ENCODE measurements at places on chromosomes 6 and 20. TPM values are rescaled to one million over a fixed set of nuclear protein-coding genes. Genes with fewer than 3 reads are reported as not detected.
A peak's percentile ranks its signal among the peaks of the same experiment; 100 is the strongest.

- DNase-seq = peak; percentile 26
These were observed 1.8 kb downstream of the HSPA12B start for GRCh38 chr20:3734111-3734843.

DNA sequence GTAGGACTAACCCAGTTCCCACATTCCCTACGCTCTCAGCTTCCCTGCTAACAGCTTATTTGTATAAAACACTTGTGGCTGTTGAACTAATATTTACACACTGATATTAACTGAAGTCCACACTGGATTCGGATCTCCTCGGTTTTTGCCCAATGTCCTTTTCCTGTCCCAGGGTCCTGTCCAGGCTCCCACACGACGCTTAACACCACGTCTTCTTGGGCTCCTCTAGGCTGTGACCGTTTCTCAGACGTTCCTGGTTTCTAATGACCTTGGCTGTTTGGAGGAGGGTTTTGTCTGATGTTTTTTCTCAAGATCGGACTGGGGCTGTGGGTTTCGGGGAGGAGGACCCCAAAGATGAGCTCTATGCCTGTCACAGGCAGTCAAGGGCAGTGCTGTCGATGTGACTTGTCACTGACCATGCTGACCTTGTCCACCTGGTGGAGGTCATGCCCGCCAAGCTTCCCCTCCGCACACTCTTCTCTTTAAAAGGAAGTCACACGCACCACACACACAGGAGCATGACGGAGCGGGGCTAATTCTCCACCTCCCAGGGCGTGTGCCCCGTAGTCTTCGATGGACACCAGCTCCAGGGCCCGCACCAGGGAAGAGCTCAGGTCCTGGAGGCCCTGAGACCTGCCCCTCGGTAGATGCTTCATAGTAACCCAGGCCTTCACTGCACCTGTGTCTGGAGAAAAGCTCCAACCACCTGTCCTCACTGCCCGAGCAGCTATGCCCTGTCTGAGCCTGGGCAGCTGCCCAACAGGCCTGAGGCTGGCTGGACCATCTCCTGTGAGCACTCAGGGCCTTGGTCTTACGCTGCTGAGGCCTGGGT lies 72.0 kb downstream of the TTLL2 start:
- no peak for DNase-seq

- DNase-seq = no peak
These were observed 1.5 kb downstream of the TAF4 start for GRCh38 chr20:62063981-62064769.

SIRPB2 gene
- not detected for total RNA-seq

PLA2G7 gene
- not detected for total RNA-seq

GRCh38 chr6:117451671-117452070 lies 25.9 kb upstream of the ROS1 start:
- DNase-seq = no peak

- DNase-seq = no peak
These were observed 32.5 kb downstream of the PHACTR3 start for GRCh38 chr20:59636766-59637370.

- no peak for DNase-seq
These were observed 106.4 kb downstream of the JARID2 start for GRCh38 chr6:15352220-15352619.

GRCh38 chr20:31857861-31858759 lies 12.2 kb downstream of the DUSP15 start:
- DNase-seq = no peak

GRCh38 chr6:149277621-149278020 lies 39.9 kb upstream of the TAB2 start:
- DNase-seq = no peak

C20orf141 gene
- not detected for total RNA-seq

DNA sequence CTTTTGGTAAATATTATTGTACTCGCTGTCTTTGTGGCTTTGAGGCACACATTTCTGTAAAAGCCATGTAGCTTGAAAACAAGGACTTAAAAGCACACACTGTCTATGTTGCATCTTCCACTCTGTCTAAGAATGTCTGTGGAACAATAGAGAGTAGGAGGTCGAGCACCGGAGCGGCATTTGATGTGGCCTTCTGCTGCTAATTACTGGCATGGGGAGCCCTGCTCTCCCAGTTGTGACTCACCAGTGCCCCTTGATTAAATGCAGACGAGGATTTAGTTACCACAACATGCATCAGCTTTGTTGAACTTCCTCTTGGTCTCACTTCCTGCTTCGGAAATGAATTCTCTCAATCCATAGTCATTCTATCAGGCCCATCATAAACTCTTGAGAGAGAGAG lies 680.7 kb upstream of the SLC35B3 start:
- DNase-seq = peak; percentile 55

- DNase-seq = no peak
These were observed 69.0 kb upstream of the CD93 start for GRCh38 chr20:23155141-23155590.

DNA sequence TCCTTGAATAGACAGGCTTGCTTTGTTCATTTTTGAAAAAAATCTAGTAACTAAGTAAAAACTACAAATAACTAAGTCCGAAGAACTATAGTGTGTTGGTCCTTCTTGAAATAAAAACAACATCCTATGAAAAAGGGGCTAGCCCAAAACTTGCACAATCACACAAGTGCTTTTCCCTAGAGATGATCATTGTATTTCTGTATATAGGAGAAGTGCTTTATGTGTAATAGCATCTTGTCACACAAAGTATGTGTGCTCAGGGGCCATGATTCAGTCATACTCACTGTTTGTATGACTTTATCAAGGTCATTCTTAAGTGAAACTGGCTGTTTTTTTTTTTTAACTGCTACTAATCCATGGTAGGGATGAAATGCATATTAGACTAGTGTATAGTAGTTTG lies 179.8 kb downstream of the DTNBP1 start:
- DNase-seq = no peak

ASIP gene
- not detected for total RNA-seq

PRKN gene
- total RNA-seq = 0.43 TPM

DNA sequence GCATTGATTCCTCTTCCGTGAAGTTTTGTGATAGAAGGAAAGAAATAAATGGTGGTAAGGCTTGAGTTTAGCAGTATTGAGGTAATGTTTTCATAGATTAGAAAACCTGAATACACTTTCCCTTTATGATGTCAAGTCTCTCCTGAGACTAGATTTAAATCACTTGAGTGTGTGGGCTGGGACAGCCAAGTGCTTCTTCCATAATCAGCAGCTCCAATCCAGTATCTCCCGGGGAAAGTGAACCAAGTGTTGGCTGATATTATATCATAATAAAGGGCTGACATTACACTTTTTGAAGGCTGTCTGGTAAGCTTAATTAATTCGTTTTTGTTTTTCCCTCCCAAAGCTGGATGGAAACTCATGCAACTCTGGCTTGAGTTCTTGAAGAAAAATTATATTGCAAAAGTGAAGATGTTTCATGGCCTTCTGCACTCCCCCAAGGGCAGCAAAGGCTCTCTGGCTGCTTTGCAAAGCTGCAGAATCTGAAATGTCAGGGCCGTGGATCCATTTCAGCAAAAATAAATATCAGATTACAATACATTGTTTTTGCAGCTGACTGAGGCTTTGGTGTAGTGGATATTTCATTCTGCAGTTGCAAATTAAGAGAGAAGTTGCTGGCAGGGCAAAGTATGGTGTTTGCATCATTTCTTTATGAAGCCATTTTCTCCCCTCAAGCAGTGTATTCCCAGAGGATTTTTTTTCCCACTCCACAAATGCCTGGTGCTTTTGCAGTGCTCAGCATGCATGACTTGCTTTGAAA lies 101.2 kb downstream of the MKKS start:
- DNase-seq = no peak

SLC16A10 gene
- 0.41 TPM for total RNA-seq

DNA sequence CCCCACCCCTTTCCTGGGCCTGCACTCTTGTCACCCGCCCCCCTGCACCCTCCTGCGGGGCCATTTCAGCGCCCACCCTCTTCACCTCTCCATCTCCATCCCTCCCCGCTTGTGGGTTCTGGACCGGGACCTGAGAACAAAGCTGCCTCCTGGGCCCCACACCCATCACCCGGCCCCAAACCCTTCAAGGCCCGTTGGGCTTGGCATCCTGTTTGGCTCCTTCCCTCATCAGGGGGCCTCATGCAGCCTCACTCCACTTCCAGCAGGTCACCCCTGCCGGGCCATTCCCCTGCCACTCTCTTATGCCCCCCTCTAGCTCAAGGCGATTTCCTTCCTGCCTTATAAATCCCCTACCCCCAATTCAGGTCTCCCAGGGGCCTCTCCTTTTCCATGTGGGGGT lies 67.4 kb downstream of the SRC start:
- DNase-seq = no peak

GRM1 gene
- not detected for total RNA-seq

GRCh38 chr6:116529466-116530290 lies 15.8 kb downstream of the TRAPPC3L start:
- no peak for DNase-seq

RBM24 gene
- total RNA-seq = 13.2 TPM

RFX6 gene
- not detected for total RNA-seq

DNA sequence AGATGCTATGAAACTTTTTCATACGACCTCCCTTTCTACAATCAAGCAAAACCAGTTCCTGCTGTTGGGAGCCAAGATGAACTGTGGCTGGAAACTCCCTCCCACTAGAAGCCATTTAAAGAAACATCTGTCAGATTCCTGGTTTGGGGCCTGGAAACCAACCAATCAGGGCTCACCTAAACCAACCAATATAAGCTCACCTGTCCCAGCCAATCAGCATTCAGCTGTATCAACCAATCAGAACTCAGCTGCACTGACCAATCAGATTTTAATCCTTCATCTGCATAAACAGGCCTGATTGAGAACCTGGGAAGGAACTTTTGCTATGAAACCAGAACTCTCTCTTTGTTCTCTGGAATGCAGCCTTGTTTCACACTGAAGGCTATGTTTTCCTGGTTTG lies 42.4 kb downstream of the SNX14 start:
- peak; percentile 16 for DNase-seq

C6orf15 gene
- total RNA-seq = 2.4 TPM

- no peak for DNase-seq
These were observed 98.1 kb downstream of the RALGAPA2 start for GRCh38 chr20:20614391-20614790.

DNA sequence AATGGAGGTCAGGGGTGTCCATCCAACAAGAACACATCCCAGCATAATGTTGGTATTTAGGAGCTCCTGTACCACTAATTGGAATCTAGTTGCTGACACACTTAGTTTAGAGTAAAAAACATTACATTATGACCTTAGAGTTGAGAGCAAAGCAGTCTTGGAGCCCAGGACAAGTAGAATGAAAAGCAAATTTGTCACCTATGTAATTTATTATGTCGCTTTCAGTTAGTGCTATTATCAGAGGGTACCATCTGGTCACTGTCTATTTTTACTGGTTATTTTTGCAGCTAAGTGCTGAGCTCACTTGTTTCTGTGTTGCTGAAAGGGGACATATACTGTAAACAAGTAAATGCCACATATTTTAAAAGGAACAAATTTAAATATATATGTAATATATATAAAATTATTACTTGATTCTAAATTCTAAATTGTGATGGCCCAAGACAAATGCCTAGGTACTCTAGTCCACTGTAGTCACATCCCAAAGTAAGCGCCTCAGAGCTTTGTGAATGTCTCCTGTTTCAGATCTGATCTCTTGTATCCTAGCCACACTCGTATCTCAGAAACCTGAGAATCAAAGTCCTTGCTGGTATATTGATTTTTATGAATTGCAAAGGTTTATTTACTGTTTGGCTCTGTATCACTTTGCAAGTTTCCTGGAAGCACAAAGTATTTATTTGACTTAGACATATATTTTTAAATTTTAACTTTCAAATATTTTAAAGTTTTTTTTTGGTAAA lies 148.6 kb upstream of the MAN1A1 start:
- DNase-seq = no peak

DNA sequence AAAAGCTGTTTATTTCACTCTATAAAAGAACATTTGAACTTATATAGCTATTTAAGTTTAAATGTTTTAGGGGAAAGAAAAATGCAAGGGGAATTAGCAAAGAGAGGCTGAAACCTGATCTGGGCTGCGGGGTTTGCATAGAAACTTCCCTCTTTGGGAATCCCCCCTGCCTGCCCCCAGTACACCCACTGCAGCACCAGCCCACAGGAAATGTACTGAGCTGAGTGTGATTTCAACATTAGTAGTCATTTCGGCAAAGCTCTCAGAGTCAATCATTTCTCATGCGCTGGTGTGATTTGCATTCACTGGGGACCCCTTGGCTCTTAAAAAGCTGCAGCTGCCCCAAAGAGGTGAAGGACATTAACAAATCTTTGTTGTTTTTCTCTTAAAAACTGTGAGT lies 859.4 kb downstream of the MAFB start:
- no peak for DNase-seq

DNA sequence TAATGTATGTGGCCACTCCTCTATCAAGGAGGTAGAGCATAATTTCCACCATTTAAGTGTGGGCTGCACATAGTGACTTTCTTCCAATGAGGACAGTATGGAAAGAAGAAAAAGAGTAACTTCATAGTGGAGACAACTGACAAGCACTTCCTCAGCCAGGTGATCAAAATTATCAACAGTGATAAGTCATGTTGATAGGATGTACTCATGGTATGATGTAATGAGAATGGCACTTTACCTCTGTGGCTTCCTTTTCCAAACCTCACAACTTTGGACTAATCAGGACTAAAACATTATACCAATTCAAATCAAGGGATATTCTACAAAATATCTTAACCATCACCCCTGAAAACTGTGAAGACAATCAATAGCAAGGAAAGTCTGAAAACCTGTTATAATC lies 302.3 kb upstream of the CITED2 start:
- DNase-seq = no peak

PROKR2 gene
- total RNA-seq = not detected

MYL9 gene
- total RNA-seq = 9.8 TPM

EEF1A2 gene
- 88.1 TPM for total RNA-seq

DNA sequence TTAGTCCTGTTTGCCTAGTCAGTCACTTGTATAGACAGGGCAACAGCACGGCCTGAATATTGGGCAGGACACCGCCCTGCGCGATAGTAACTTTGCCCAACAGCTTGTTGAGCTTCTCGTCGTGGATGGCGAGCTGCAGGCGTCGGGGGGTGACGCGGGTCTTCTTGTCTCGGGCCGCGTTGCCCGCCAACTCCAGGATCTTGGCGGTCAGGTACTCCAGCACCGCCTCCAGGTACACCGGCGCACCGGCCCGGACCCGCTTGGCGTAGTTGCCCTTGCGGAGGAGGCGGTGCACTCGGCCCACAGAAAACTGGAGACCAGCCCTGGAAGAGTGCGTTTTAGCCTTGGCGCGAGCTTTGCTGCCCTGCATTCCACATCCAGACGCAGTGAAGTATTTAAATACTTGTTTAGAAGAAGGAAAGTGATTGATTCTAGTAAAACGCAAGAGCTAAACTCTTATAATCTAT lies 92.8 kb upstream of the BTN3A2 start:
- no peak for DNase-seq

DNA sequence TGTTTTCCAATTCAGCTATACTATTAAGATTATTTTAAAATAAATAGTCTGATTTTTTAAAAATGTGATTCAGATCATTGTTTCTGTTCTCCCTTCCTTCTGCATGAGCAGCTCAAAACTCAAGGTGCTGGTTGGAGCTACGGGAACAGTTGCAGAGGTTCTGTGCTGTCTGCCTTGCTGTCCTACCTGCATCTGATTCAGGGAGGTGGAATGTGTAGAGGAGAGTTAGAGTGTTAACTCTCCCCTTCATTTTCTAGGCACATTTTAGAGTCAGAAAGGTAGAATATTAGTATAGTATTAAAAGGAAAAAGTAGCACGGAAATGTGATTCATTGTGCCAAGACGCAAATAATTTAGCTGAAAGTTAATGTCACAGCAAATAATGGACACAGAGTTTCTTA lies 188.1 kb upstream of the SLC35B3 start:
- DNase-seq = no peak

RIPOR3 gene
- total RNA-seq = 0.07 TPM

ETV7 gene
- 0.24 TPM for total RNA-seq

All from A172 (cell line).